Stimulated activated CD4-positive, alpha-beta T cell treated with anti-CD3 and anti-CD28 coated beads, Interleukin-1b, Interleukin-23, amount 100 ng/mL, for 1 hour (primary cell): ENCODE measurements at places on chromosomes 12 and 14.

DNA sequence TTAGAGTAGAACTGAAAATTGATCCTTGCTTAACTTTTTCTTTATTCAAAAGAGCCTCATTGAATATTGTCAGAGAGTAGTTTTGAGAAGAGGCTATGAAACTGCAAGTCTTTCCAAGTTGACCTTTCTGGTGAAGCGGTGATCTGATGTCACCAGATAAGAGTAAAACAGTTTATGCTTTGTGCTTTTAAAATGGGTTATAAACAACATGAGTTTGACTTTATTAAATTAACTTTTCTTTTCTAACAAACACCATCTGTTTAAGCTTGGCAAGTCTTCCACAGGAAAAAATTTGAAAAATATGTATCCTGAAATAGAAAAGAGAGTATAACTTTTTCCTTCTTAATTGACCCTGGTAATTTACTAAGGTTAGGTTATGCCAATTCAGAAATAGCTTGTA is 408.7 kb upstream of the NOVA1 start:
- DNase-seq, result no peak

GRCh38 chr12:58206876-58207275 is 265.5 kb downstream of the ATP23 start:
- DNase-seq, result no peak

DNA sequence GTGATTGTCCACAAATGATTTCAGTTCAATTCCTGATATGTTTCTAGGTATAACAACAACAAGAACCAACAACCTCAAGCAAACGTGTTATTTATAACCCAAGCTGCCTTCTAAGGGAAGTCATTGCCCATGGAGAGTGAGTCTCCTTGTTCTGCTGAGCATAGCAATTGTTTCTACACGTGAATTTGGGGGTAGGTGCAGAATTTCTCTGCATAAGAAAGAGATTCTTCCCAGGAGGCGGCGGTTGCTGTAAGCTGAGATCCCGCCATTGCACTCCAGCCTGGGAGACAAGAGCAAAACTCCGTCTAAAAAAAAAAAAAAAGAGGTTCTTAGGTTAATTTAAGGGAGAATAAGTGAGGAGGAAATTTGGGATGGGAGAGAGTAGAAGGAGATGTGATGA is 226.5 kb upstream of the PELI2 start:
- DNase-seq, result no peak

GRCh38 chr14:31508135-31508534 is 20.3 kb upstream of the GPR33 start:
- no peak for DNase-seq

DNA sequence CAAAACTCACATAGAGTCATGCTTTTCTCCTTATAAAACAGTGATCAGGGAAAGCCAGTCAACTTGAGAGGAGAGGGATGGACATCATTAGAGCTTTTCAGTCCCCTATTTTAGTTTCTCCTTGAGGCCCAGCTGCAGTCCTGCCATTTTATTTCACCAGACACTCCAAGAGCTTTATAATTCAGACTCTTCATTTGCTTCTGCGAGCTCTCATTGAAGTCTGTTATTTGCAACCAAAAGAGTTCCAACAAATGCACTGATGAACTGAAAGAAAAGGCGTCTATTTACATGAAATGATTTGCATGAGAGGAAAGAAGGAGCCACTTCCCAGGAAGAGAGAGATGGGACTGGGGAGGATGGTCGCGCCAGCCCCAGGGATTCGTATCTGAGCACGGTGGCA is 86.8 kb downstream of the NDUFA12 start:
- no peak for DNase-seq

DNA sequence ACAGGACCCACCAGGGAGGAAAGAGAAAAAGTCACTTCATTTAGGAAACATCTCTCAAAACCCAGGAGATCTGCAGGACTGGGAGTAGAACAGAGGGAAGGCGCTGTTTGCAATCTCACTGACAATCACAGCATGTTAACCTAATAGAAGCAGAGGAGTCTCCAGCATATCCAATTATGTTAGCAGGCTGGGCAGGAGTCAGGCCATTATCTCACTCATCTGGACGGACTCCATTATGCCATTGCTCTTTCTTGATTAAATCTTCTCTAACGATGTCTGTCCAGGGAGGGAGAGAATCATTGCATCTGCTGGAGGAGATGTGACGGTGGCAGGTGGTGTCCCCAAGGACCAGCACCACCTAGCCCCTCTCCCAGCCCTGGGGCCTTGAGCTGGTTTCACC is 203.8 kb upstream of the SFSWAP start:
- DNase-seq, result no peak

DNA sequence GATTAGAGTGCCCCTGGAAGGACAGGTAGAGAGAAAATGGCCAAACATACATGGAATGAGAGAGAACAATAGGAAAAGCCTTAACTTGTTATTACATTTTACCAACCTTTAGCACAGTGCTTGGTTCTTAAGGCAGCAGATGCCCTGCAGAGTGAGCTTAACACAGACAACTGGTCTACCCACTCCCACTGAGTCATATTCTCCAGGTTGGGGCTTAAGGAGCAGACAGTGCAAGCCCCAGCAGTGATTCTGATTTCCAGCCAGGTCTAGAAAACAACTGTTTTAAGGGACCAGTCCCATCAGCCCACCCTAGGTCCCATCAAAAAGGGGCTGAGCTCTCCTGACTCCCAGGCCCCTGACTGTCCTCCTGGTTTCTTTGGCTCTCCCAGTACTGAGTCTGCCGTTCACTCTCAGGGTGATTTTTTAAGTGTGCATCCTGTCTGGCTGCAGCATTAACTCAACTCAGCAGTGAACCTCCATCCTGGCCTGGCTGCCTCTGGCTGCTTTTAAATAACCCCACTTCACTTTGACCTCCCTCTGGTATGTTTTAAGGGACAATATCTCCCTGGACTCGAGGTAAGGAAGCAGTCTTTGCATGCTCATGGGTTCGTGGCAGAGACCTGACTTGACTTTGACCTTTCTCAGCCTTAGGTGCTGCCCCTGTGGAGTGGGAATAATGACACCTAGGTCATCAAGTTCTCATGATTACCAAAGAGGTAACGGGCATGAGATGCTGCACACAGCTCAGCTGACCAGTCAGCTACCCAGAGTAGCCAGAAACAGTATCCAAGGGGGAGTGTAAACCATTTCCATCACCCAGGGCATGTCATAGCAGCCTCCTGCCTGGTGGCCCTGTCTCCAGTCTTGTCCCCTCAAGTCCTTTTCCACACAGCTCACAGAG is 210.7 kb upstream of the PWP1 start:
- DNase-seq, result no peak

GRCh38 chr12:94202245-94203180 is 54.1 kb downstream of the PLXNC1 start:
- DNase-seq, result no peak

DNA sequence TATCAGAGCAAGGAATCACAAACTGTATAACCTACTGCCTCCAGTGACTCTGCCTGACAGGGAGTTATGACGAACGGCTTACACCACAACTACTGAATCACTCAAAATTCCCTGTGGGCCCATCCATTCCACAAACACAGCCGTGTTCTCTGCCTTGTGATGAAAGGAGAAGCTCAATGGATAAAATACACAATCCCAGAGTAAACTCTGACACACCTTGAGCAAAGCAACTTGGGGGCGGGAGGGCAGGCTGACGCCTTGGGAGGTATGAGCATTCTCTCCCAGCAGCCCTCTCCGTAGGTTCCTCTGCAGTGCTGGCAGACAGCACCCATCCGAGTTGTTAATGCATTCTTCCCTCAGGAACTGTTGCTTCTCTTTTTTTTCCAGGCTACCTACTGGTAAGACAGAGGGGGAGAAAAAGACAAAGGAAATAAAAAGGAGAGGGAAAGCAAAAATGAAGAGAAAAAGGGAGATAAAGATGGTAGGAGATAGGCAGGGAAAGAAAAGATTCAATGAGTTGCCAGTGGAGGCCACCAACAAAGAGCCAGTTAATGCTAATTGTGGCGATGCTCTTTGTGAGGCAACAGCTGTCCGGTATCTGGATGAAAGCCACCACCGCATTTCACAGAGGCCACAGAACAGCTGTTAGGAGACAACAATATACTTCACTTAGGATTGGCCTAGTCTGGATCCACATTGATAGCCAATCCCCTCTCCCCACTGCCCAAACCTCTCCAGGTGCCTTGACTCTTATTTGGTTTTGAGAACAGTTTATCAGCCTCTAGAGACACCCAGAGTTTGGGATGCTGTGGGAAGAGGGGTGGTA is 4.7 kb upstream of the DIO2 start:
- no peak for DNase-seq

DNA sequence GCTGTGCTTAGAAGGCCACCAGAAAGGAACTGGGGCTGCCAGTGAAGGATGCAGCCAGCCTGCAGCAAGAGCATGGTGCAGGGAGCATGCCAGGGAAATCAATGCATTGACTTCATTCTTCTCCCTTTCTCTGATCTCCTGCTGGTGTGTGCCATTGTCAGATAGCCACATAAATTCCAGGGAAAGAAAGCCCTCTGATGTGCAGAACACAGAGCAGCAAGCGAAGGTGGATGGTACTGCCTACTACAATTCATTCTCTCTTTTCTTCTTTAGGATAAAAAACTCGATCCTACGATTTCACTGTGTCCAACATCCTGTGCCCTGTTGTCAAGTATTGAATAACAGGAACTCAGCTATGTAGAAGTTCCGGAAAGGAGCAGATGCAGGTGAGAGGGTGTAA is 446.7 kb upstream of the TMEM132C start:
- DNase-seq, result no peak

GRCh38 chr14:52678591-52678990 is 16.8 kb downstream of the ERO1A start:
- DNase-seq, result no peak

GRCh38 chr14:23827100-23827892 is 126.3 kb upstream of the DHRS4 start:
- DNase-seq, result no peak

DNA sequence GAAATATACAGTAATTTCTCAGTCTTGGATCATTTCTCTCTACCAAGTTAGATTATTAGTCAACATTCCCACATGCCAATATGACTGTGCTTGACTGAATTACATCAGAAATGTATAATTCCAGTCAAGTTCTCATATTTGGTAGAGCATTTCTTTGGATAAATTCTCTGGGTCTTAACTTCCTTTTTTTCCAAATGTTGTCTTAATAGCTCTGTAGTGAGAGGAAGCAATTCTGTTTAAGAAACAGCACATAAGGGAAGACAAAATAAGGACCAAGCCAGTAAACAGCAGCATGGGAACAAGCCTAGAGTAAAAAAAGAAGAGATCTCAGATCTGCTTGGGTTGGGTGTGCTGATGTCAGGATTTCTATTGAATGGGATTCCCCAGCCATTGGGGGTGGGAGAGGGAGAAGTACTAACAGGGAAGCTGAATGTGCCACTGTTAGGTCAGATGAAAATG is 14.2 kb upstream of the DYRK2 start:
- no peak for DNase-seq

DNA sequence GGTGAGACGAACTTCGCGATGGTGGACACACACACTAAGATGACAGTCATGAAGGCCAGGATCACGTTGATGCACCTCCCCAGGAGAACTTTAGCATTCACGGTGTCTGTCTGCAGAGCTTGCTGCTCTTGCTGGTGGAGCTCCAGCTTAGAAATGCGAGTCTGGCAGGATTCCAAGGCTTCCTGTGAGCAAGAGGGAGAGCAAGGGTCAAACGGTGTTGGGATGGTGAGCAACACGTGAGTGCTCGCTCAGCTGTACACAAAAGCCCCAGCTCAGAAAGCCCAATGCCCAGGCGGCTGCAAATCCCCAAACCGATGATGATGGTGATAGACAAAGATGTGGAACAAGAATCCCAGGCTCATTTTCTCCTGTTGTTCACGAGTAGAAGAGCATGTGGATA is 78.8 kb downstream of the TMCC3 start:
- no peak for DNase-seq

DNA sequence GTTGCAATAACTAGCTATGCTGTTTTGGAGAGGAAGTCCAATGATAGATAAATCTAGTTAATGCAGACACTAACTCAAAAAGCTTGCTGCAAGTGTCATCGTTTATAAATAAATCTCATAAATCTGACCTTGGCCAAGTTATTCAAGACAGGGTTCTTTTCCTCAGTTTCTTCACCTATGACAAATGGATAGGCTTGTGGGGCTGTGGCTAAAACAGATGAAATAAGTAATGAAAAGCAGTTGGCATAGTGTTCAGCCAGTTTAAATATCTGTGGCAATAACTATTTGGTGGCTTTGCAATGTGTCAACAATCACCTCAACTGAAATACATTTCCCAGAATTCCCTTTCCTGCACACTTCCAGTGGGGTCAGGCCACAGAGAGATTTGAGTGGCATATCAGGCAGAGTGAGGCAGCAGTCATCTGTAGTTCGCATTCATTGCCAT is 169.9 kb downstream of the DYRK2 start:
- no peak for DNase-seq

DNA sequence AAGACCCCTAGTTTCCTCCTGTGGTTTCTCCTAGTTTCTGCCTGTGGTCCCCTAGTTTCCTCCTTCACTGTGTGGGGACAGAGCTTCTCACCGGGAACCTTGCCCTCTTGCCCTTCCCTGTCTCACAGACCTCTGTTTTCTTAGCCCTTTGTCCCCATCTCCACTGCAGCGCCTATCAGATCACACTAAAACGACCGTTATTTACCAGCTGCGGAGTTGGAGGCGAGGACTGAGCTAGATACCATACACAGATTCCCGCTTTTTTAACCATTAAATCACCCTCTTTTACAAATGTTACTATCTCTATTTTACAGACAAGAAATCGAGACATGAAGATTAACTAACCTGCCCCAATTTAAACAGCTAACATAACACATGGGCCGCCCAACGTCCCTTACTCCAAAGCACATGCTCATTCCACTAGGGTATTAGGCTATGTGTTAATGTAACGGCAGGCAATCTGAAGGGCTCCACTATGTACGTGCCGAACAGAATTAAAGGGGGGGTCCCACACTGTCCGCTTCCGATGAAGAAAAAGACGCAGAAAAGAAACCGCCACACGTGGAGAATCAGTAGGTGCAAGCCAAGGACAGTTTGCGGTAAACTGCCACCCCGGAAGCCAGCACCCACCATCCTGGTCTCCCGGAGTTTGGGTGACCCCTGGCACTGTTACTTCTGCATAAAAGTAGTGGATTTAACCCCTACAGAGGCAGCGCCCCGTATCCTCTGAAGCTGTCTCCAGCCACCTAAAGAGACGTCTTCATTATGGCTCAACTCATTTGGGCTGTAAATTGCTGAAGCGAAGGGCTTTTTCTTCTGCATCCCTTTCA is 1.9 kb upstream of the FKBP4 start:
- no peak for DNase-seq

- DNase-seq, result no peak
These were observed 11.5 kb upstream of the PCED1B start for GRCh38 chr12:47067771-47068431.

- DNase-seq, result no peak
These were observed 187.5 kb downstream of the ATXN7L3B start for GRCh38 chr12:74725154-74725553.

- no peak for DNase-seq
These were observed 60.3 kb downstream of the KLRG1 start for GRCh38 chr12:9049520-9050133.
